Activated CD8-positive, alpha-beta memory T cell treated with anti-CD3 and anti-CD28 coated beads for 1 hour (primary cell): ENCODE measurements at places on chromosomes 4 and X.

DNA sequence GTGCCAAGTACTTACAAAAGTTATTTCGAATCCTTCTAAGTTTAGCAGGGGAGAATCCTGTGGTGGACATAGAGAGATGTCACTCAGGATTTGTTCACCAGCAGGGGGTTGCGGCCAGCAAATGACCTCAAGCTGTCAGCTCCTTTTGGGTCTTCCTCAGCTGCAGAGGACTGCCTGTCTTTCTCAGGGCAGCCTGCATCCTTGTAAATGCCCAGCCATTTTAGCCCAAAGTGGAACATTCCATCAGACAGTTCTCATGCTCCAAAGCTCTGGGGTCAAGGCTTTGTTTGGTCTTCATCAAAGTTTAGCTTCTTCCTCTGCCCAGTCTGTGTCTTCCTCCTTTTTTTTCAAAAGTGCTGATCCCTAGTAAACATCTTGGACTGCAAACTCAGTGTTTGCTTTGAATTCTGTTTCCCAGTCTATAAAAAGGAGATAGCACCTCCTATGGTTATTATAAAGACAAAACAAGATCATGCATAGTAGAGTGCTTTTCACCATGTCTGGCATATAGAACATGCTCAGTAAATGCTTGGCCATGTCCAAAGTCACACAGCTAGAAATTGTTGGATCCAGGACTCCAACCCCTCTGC is 156.4 kb upstream of the GATB start:
- no peak for DNase-seq

DNA sequence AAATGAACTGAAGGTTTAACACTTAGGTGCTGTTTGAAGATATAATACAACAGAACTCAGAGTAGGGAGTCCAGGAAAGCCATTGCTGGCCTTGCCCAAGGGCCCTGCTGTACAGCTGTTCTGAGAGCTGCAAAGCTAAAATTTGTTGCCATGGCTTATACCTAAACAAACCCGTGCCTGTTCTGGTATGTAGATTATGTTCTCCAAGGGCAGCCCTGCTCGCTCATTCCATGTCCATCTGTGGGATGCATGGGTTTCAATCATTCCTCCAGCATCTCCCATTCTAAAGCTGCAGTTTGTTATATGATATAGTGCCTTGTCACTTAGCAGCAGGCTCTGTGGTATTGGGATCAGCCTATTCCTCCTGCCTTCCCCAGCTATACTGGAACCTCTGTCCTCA is 80.8 kb upstream of the BMPR1B start:
- no peak for DNase-seq

- no peak for DNase-seq
These were observed 123.0 kb upstream of the PCDH18 start for GRCh38 chr4:137655302-137655701.

DNA sequence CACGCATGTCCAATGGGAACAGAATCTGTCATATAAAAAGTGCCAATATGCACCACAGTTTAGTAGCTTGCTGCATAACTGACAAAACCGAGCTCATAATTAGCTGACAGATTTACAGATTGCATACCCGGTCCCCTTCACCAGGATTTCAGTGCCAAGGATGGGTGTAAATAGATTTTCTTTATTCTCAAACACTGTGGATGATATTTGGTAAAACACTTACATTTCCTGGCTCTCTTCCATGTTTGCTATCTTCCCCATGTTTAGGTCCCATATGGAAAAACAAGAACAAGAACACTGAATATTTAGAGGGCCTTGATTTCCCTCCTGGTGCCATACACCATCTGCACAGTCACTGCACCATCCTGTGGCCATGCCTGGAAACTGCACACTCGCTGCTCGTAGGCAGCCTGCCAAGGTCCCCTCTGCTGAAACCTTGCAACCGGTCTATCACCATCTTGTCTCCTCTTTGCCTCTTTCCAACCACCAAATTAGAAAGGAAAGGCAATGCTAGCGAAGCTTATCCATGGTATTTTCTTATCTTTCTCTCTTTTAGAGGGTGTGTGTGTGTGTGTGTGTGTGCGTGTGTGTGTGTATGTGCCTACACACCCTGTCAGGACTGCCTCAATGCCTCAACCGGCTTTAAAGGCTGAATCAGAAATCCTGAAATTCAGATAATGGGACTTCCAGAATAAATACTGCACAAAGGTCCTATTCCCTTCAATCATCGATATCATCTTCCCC is 124.2 kb upstream of the MBNL3 start:
- DNase-seq: peak; percentile 4

DNA sequence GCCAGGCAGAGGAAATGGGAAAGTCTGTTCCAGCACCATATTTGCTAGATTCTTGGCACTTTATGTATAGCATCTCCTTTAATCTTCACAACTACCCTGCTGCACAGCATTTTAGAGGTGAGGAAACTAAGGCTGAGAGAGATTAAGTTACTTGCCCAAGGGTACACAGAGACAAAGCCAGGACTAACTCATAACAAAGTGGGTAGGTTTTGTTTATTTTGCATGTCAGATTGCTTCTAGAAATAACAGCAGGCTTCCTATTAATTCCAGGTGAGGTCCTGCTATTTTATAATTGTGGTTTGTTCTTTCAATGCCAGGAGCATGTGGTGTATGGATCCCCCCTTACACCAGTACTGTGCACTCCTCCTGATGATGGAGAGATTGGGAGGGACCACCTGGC is 15.0 kb downstream of the TCEANC start:
- DNase-seq: no peak

GRCh38 chr4:100168521-100168920 is 21.7 kb downstream of the DDIT4L start:
- DNase-seq: no peak

GRCh38 chrX:13868591-13868990 is 51.7 kb upstream of the GPM6B start:
- DNase-seq: no peak

- DNase-seq: no peak
These were observed 83.3 kb downstream of the SNCA start for GRCh38 chr4:89753601-89754066.

DNA sequence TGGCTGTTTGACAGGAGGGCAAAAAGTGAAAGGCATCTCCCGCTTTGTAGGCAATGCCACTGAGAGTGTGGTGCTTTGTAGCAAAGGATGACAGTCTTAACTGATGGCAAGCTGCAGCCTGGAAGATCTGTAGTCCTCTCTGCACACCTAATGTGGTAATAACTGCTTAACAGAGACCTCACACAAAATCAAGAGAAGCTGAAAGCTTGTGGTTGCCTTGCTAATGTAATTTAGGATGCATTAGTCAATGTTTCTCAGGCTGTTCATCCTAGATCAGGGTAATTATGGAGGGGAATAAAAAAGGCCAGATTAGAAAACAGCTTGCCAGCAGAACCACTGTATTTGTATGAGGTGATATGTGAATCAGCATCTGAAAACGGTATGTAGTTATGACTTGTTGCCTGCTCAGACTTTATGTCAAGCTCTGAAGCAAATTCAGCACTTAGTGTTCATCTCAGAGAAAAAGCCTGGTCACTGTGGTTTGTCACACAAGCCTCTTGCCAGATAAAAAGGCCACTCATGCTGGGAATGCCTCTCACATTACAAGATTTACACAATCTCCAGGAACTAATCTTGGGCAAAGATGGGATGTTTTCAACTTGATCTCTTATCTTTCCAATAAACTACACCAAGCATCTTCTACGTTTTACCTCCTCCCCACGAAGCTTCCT is 130.8 kb downstream of the ENOX2 start:
- DNase-seq: no peak

- no peak for DNase-seq
These were observed 161.1 kb downstream of the TECRL start for GRCh38 chr4:64248186-64248585.

GRCh38 chrX:97238632-97239031 is 354.9 kb downstream of the RPA4 start:
- no peak for DNase-seq

DNA sequence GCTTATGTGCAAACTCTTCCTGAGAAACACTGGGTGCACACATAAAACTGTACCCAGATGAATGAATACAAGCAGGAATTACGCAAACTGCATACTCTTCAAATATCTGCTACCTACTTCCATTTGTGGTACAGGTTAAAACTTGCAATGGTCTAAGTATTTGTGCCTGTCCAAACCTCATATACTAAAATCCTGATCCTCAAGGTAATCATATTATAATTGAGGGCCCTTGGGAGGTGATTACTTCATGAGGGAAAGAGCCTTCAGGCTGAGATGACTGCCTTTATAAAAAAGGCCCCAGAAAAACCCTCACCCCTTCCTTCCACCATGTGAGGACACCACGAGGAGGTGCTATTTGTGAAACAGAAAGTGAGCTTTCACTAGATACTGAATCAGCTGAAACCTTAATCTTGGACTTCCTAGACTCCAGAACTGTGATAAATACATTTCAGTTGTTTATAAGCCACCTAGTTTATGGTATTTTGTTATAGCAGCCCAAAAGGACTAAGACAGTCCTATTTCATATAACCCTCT is 1977.2 kb downstream of the PCDH7 start:
- DNase-seq: no peak

GRCh38 chr4:89797117-89797516 is 39.8 kb downstream of the SNCA start:
- no peak for DNase-seq

GRCh38 chr4:13918110-13918509 is 290.6 kb upstream of the BOD1L1 start:
- no peak for DNase-seq

DNA sequence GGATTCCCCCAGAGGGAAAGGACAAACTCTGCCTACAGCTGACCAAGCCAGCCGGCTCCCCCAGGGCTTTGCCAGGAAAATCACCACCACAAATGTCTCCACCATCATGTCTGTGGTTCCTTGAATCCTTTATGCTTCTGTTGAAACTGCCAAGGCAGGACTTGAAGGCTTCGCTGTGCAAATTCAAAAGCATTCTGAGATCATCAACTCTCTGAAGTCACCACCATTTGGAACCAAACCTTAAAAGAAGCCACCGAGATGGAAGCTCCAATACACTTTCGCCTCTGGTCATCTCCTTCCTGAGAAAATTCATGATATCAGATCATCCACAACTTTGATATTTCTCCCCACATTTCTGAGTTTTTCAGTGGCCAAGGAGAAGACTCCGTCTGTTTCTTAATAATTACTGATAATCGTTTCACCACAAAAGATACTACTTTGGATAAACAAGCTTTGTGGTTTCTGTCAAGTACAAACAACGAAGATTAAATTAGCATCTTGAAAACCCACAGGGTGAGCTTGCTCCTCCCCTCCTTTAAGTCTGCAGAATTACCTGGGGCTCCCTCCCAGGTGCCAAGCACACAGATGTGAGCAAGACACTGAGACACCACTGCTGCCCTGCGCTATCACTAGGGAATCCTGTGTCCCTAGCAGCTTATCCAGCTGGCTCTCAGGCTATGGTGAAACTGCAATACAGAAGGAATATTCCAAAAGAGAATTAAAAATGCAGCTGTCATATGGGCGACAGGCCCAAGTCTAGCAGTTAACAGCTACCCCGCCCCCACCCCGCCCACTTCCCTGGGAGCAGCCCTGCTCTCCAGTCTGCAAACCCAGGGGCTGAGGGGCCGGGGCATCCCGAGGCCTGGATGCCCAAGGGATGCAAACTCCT is 125.0 kb upstream of the TBL1X start:
- no peak for DNase-seq

DNA sequence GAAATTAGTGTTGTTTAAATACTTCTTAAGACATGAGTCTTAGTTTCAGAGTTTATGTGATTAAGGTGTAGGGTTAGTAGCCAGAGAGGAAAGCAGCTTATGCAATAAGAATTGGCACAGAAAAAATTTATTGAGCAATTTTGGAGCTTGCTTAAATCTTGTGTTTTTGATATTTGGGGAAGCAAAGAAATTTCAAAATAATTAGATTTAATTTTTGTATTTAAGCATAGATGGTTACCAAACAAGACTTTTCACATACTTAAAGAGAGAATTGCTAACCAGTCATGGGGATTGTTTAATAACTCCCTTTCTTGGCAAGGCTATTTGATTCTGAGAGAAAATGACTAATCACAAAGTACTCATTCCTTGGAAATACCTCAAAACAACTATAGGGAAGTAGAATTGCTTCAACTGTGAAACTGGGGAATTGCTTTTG is 202.0 kb upstream of the GRID2 start:
- DNase-seq: no peak

GRCh38 chr4:88674565-88674964 is 23.1 kb downstream of the NAP1L5 start:
- DNase-seq: no peak

- no peak for DNase-seq
These were observed 999.0 kb upstream of the ADGRL3 start for GRCh38 chr4:60201052-60201673.

DNA sequence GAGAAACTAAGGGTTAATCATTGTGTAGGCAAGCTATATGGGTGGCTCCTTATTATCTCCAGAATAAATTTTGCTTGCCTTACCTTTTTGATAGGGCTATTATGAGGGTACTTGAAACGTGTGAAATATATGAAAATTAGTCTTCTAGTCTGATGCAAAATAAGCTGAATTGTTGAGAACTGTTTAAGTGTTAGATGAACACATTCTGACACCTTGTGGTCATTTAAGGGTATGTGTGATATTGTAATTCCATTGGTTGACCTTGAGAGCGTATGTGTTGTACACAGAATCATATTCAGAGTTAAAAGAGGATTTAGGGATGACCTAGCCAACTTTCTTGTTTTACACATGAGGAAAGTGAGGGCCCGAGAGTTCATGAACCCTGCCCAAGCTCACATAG is 44.6 kb upstream of the LINC00632 start:
- DNase-seq: no peak

DNA sequence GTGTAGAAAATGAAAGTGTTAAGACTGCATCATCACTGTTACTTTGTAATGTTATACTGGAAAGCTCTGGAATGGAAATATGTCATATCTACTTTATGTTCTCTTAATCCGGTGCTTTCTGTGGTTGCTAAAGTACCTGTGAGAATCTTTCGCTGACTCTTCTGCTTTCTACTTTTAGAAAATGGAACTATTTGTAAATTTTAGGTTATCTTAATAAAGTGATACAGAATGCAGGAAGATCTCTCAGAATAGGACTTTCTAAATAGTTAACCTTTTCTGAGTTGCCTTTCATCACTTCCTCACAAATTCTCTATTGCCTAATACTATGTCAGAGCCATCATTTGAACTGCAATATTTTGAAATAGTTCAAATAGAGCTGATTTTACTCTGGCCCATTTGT is 69.3 kb downstream of the BMP2K start:
- no peak for DNase-seq

DNA sequence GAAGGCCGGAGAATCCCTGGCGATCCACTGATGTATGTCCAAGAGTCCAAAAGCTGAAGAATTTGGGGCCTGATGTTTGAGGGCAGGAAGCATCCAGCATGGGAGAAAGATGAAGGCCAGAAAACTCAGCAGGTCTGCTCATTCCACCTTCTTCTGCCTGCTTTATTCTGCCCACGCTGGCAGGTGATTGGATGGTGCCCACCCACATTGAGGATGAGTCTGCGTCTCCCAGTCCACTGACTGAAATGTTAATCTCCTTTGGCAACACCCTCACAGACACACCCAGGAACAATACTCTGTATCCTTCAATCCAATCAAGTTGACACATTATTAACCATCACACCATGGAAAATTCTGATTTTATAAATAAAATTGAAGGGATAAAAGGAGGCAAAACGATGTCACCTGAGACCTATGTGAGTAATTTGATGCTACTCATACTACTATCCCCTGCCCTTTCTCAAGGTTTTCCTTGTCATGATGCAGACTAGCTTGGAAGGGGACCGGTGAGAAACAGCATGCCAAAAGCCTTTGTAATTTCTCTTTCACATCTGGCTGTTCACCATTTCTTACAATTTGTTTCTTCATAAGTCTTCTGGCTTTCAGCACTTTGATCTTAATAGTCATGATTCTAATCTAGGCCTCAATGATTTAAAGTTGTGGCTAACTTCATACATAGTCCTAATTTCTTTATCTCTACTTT is 9.7 kb upstream of the PYURF start:
- DNase-seq: no peak

GRCh38 chr4:42641161-42641560 is 15.7 kb downstream of the ATP8A1 start:
- DNase-seq: no peak
